ENCODE measurements at places on chromosomes 3 and 15.

- DNase-seq, result no peak
Observed at GRCh38 chr3:178969004-178969700, 102.5 kb downstream of the ZMAT3 start.

GRCh38 chr3:19945534-19945933, 1.4 kb upstream of the RAB5A start:
- DNase-seq, result no peak

DNA sequence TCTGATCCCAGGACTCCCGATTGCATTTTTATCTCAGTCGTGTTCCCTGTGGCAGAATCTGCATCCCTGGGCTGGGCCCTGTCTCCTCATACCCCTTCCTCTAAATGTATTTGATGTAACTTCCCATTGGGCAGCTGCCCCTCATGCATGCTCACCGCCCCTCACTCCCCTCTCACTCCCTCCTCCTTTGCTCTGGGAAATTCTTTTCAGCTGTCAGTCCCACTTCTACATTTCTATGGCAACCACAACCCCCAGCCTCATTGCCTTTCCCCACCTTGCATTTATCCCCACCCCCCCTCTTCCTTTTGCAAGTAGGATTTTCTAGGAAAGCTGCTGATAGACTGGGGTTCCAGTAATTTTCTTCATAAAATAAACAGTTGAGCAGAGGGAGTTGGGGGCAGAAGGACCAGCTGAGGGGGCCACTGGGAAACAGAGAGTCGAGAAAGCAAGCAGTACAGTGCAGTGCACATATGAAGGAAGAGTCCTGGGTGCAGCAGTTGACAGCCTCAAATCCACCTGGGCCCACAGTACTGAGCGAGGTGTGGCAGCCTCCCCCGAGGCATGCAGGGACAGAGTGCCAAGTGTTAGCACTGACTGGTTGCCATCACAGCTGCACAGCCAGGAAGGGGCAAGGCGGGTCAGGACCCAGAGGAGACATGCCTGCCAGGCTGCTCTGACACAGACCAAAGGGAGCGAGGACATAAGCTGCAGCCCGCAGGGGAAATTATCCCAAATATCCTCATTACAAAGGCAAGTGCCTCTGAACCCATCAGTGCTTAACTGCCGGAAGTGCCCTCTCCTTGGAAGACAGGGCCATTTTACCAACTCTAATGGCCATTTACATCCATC, 476.3 kb downstream of the EPHB1 start:
- no peak for DNase-seq

- no peak for DNase-seq
Observed at GRCh38 chr3:172904711-172905373, 154.3 kb downstream of the ECT2 start.

- no peak for DNase-seq
Observed at GRCh38 chr3:55888282-55888885, 401.3 kb upstream of the WNT5A start.
